Kidney tubule cell (primary cell): ENCODE measurements at places on chromosomes 1 and 21.
A peak's percentile ranks its signal among the peaks of the same experiment; 100 is the strongest.

- no peak for DNase-seq
These were observed 345.3 kb downstream of the PTBP2 start for GRCh38 chr1:97066860-97067259.

- no peak for DNase-seq
These were observed 22.0 kb upstream of the CAMK1G start for GRCh38 chr1:209561532-209561931.

GRCh38 chr1:231952154-231952553, 325.6 kb downstream of the DISC1 start:
- no peak for DNase-seq

- peak; percentile 29 for DNase-seq
These were observed 152.7 kb downstream of the PIK3R3 start for GRCh38 chr1:45979778-45980176.

- DNase-seq = no peak
These were observed 67.2 kb upstream of the RUNX3 start for GRCh38 chr1:24996983-24997893.

DNA sequence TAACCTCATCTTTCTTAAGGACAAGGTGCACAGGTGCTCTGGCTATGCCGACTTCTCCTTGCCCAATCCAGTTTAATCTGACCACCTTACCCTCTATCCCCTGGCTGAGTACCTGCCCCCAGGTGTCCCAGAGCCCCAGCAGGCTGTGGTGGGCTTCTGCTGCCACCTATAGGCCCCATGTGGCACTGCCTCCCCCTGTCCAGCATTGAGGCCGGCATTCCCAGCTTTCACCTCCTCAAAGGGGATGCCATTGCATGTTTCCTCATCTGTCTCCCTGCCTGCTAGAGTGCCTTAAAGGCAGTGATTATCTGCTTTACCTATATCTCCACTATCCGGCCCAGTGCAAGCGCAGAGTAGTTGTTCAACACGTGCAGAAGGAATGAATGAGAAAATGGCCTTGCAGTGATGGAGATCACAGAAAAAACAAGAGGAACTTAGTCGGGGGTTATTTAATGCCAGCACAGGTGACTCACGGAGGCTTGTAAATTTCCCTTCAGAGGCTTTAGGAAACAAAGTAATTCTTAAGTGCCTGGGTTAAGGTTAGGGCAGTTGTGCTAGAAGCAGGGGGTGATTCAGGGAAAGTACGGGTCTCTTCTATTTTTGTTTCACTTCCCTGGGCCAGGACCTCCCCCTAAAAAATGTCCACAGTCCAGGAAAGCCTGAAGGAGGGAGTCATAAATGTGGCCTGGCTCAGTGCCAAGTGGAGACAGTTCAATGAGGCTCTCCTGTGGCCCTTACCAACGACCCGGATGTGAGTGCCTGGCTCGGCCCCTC, 131.8 kb upstream of the NGF start:
- DNase-seq = peak; percentile 99

- peak; percentile 2 for DNase-seq
These were observed 580.7 kb upstream of the ADGRL4 start for GRCh38 chr1:79587229-79587628.

DNA sequence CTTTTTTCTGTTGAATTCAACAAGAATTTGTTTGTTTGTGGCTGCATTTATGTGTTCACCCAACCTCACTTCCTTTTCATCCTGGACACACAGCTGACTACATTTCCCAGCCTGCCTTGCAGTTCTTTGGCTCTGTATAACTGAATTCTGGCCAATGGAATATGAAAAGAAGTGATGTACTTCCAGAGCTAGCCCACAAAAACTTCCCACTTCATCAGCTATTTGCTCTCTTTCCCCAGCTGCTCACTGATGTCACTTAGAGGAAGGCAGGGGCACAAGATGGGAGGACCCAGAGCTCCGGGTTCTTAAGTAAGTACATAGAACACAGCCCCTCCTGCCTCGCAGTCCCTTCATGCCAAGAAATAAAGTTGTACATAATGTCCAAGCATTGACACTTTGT, 235.0 kb upstream of the FGGY start:
- no peak for DNase-seq

DNA sequence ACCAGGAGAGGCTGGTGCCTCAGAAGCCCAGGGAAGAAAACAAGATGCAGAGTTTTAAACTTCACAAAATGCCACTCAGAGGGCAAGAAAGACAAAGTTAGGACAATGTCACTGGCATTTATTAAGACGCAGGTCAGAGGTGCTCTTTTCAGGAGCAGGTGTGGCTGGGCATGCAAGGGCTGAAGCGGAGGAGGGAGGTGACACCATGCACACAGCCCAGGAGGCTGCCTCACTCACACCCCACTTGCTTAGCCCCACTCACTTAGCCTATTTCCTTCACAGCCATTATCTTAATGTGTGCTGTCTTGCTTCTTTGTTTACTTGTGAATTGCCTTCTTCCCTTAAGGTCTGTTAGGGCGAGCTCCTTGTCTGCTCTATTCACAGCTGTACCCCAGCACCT, 17.2 kb downstream of the HIVEP3 start:
- no peak for DNase-seq

DNA sequence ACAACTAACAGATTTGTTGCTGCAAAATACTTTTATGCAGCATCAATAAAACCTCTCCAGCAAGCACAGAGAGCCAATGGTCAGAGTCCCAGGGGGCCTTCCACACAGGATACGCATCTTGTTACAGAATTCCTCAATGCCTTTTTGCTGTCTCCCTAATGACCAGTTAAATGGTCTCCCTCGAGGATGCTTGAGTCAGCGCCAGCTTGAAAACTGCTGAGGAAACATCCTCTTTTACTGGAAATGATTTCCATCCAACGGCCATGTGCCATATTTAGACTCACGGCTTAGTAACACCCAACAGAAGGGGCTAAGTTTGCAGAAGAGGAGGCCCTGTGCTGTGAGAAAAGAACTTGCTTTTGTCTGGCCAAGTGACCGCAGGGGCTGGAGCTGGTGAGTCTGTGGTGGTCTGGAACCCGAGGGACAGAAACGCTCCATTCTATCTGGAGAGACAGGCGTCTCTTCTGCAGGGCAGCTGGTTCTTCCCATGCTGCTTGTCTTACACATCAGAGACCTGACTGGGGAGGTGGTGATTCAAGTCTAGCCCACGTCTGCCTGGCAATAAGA, 496.4 kb downstream of the SETD4 start:
- DNase-seq = no peak

- peak; percentile 10 for DNase-seq
These were observed 89.6 kb downstream of the C1orf94 start for GRCh38 chr1:34266127-34266951.

GRCh38 chr1:147388969-147389368, 146.5 kb downstream of the CHD1L start:
- no peak for DNase-seq

DNA sequence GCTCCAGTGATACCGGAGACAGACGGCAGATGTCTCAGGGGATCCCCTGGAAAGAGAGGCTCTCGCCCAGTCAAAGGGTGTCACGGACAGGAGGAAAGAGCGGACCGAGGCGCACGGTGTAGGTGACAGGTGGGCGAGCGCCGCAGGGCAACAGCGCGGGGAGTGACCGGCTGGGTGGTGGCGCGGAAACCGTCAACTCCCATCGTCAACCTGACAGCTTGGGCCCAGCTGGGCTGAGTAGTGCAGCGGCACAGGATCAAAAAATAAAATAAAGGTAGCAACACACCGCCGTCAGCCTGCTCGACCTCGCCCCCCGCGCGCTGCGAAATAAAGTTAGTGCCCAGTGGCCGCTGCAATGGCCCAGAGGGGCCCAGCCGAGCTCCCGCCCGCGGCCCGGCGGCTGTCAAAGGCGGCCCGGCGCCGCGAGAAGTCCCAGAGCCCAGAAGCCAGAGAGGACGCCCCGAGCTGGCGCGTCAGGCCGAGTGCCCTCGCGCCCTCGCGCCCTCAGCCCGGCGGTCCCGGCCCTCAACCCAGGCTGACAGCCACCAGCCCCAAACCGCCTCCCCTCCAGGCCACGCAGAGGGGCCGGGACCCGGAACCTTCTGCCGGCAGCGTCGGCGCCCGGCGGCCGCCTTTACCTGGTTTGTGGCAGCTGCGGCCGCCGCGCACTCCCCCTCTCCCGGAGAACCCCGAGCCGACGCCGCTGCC, at the start of gene LYST:
LYST (minus strand) TSS at position 702 of the 708 bp plus-strand sequence. CDS start 36,489 bp downstream, outside the sequence.
- DNase-seq = peak; percentile 65

- DNase-seq = peak; percentile 74
These were observed 22.0 kb upstream of the BATF3 start for GRCh38 chr1:212721388-212722247.

DNA sequence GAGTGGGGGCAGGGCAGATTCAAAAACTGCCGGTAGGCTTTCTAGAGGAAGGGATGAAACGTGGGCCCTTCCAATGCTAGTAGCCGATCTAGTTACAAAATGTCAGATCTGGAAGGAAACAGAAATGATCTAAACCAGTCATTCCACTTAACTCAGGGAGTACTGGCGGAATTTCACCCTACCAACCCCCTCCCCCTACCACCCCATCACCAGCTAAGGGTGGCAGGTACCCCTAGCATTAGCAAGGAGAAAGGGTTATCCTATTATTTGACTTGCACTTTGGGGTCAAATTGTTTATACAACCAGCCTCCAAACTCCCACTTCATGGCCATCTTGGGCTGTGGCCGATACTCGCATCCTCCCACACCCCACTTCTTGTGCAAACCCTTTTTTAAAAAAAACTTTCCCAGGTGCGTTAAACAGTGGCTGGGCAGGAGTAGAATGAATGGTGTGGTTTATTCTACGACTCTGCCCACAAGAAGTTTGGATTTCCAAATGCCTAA, 644 bp upstream of the MRPL24 start:
- DNase-seq = no peak

GRCh38 chr21:39715804-39716397, 29.1 kb upstream of the IGSF5 start:
- peak; percentile 60 for DNase-seq

DNA sequence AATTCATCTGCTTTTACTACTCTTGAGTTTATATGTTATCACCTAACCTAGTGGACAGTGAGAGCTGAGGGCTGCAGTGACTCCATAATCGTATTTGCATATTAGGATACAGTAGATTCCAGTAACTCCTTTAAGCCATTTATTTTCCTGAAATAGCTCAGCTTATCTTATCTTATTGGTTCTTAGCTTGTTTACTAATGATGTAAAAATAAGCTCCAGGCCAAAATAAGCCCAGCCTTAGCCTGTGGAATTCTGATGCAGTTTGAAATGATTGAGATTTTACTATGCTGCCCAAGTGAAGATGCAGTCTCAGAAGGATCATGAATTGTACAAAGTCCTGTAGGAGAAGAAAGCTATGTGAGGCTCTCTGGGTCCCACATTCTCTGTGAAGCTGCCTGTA, 18.1 kb downstream of the ATP1A1 start:
- DNase-seq = no peak

DNA sequence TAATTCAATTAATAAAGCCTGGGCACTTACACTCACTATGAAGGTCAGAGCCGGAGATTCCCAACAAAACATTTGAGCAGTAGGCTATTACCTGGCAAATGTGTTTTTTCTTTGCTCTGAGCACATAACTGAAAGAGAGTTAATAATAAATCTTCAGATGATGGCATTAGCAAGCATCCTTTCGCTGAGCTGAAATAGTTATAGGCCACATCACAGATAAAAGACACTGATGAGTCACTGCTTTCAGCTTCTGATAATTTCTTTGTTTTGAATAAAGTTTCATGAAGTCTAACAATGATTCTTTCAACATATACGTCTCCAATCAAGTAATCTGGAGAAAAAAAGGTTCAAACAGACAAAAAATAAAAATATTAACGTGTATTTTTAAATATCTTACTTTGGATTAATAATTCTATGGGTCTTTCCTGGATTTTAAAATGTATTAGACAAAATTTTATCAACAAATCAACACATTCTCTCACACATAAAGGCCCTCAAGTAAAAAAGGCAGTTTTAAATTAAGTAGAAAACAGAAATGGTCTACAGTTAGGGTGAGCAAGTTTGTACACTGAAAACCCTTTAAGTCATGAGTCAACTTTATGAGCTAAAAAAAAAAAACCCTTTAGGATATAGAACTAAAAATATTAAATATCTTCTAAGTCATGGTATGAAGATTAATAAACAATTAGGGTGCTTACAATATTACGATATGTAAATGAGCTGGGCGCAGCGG, 33.1 kb downstream of the LTN1 start:
- DNase-seq = peak; percentile 87

GRCh38 chr1:218330043-218330623, 15.0 kb upstream of the TGFB2 start:
- peak; percentile 57 for DNase-seq

DNA sequence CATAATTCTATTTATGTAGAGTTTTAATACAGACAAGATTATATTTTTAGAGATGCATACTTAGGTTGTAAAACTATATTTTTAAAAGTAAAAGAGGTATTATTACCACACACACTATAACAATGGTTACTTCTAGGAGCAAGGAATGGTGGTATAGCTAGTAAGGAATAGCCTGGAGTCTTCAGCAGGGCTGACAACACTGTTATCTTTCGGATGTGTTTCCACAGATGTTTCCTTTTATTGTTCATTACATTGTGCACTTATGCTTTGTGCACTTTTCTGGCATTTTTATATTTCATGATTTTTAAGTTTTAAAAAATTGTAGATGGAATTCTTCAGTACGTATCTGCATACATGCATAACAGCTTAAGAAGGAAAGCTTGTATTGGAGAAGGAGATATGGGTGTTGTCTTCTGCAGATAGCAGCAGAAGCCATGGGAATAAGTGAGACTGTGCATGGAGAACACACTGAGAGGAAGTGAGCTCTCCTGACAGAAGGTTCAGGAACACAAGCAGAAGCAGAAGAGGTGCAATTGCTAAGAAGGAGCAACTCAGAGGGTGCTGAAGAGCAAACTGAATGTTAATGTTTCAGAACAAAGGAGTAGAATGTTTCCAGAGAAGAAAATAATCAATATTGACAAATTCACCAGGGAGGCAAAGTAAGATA, 91.8 kb downstream of the UCHL5 start:
- DNase-seq = no peak

DNA sequence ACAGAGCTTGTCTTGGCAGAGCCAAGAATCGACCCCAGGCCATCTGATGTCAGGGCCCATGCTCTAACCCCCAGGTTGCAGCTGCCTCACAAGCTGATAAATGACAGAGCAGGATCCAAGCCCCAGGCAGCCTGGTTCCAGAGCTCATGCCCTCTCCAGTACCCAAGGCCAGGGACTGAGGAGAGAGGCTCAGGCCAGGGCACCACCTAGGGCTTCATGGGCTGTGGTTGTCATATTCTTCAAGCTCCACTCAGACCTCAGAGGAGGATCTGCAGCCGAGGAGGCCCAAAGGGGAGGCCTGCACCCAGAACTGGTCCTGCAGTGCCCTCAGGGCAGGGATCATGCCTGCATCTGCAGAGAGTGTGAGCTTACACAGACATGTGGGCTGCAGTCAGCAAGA, 301.1 kb downstream of the MATN1 start:
- no peak for DNase-seq

- DNase-seq = no peak
These were observed 87.0 kb downstream of the ACBD6 start for GRCh38 chr1:180415236-180415848.
